CD4-positive, CD25-positive, alpha-beta regulatory T cell (primary cell): ENCODE measurements at places on chromosomes 5 and 9. TPM values are rescaled to one million over a fixed set of nuclear protein-coding genes. Genes with fewer than 3 reads are reported as not detected.

Gene DNLZ
- total RNA-seq, result 25.5 TPM

DNA sequence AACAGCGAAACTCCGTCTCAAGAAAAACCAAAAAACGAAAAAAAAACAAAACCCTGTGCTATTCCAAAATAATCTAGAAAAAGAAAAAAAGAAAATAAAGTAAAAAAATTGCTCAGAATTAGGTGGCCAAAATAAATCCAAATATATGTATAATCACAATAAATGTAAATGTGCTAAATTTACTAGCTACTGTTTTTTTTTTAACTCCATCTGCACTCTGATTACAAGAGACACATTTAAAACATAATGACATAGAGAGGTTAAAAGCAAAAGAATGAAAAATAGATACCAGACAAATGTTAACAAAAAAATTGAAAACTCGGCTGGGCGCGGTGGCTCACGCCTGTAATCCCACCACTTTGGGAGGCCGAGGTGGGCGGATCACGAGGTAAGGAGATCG is 66.1 kb downstream of the FGF1 start:
- DNase-seq, result no peak
- no peak overlapping the region for H3K4me3 ChIP-seq
- no peak overlapping the region for H3K27ac ChIP-seq
- no peaks in the 10 kb centered on the region for H3K4me1 ChIP-seq
- no peaks in the 10 kb centered on the region for H3K36me3 ChIP-seq
- H3K27me3 ChIP-seq, result no peaks in the 10 kb centered on the region

GRCh38 chr5:137260820-137261695 is 238.1 kb downstream of the SPOCK1 start:
- DNase-seq, result no peak
- H3K27me3 ChIP-seq, result no peaks in the 10 kb centered on the region
- H3K4me1 ChIP-seq, result no peaks in the 10 kb centered on the region
- H3K27ac ChIP-seq, result no peak overlapping the region
- H3K36me3 ChIP-seq, result no peaks in the 10 kb centered on the region
- H3K4me3 ChIP-seq, result no peak overlapping the region

- no peaks in the 10 kb centered on the region for H3K36me3 ChIP-seq
- H3K4me3 ChIP-seq, result no peak overlapping the region
- peaks cover 9% of the 10 kb centered on the region for H3K27me3 ChIP-seq
Observed at GRCh38 chr5:175783739-175784138, 87.6 kb upstream of the CPLX2 start.

DNA sequence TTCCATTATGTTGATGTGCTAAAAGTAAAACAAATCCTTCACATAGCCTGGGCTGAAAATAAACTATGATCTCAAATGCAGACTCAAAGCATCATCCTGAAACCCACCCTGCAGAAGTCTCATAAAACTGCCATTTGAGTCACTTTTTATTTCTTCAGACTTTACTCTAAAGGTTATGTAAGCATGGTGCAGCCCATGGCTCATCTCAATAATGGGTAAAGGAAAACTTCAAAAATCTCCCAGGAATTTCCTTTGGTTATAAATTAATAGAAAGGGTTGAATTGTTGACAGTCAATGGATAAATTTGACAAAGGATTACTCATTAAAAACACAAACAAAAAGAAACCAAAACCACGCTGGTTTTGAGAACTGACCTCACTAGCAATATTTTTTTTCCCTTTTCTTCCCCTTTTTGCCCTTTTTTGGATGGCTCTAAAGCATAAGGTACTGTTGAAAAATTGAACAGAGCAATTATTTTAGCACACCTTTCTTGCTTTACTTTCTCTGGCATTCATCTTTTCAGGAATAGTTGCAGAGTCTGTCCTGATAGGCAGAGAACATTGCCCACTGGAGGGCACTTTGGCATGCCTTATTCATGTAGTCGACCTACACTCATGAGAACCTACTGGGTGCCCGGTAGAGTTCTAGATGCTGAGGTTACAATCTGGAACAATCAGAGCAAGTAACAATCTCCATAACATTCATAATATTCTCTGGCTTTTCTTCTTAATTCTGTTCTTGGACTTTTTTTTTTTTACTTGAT is 191.4 kb downstream of the TMEM167A start:
- no peaks in the 10 kb centered on the region for H3K4me1 ChIP-seq
- no peak overlapping the region for H3K27ac ChIP-seq
- no peak for DNase-seq
- no peaks in the 10 kb centered on the region for H3K27me3 ChIP-seq
- H3K4me3 ChIP-seq, result no peak overlapping the region

Gene C5
- total RNA-seq, result 1.5 TPM

Gene COL5A1
- total RNA-seq, result 1.7 TPM

Gene EIF4E1B
- total RNA-seq, result not detected
